ENCODE measurements at places on chromosomes 5 and 9.
A peak's percentile ranks its signal among the peaks of the same experiment; 100 is the strongest.

- DNase-seq = no peak
These were observed 52.0 kb upstream of the GDNF start for GRCh38 chr5:37891832-37892231.

GRCh38 chr5:14394365-14394764 lies 187.2 kb upstream of the OTULINL start:
- DNase-seq = no peak

- DNase-seq = peak; percentile 84
These were observed 301.1 kb upstream of the PTGER4 start for GRCh38 chr5:40378396-40379177.

DNA sequence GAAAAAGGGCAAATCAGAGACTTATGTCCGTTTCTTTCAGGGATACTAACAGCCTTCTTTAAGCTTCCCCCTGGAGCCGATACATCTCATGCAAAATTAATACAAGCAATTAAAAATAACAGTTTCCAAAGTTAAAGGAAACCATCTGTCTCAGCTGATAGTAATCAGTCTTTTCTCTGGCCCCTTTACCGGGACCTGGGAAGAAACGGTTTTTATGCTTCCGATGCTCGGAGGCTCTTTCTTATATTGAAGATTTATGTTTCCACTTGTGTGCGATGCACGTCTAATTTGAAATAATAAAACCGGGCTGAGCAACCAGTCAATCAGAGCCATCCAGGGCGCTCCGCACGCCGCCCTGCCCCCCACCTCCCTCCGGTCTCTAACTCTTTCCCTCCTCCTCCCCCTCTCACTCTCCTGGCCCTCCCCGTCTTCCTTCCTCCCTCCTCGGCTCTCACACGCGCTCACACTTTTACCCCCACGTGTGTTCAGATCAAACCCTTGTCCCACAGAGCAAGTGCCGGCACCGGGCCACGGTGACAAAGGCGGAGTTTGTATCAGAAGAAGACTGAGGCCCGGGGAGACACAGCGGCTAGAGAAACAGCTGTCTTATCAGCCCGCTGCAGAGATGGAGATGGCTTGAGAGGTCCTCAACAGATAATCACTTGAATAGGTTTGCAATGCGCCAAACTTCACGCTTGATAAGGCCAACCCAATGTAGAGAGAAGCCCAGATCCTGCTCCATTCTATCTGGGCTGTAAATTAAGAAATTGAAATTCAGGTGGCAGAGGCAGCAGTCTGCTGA lies 5.1 kb upstream of the ELAVL2 start:
- DNase-seq = no peak

DNA sequence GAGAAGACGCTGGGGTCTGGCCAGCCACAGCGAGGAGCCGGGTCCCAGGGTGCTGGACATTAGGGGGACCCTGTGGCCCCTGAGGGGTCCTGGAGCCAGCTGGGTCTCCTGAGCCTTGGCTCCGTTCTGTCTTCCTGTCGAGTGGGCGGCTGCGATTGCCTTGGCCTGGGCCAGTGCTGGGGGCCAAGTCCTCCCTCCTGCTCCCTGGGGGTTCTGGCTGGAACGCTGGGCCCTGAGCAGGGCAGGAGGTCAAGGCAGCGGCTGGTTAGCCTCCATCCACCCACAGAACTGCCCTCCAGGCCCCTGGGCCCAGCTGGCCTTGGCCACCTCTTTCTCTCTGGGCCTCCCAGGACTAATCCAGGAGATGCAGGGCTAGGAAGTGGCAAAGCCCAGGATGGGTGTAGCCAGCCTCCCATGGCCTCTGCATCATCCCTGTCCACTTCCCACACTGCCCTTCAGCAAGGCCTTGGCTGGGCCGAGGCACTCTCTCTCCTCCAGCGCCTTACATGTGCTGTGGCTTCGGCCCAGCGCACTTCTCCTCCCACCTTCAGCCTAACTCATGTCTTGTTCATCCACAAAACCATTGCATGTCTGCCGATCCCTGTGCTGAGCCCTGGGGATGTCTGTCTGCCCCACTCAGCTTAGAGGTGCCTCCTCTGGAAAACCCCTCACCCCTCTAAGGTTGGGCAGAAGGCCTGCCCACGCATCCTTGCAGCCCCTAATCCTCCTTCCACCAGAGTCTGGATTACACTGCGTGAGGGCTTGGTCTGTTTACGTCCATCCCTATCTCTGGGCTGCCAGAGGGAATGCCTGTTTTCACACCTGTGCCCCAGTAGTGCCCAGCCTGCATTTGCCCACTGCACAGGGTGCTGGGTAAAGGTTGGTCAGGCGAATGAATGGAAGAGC lies 5.0 kb downstream of the LAMC3 start:
- no peak for DNase-seq

DNA sequence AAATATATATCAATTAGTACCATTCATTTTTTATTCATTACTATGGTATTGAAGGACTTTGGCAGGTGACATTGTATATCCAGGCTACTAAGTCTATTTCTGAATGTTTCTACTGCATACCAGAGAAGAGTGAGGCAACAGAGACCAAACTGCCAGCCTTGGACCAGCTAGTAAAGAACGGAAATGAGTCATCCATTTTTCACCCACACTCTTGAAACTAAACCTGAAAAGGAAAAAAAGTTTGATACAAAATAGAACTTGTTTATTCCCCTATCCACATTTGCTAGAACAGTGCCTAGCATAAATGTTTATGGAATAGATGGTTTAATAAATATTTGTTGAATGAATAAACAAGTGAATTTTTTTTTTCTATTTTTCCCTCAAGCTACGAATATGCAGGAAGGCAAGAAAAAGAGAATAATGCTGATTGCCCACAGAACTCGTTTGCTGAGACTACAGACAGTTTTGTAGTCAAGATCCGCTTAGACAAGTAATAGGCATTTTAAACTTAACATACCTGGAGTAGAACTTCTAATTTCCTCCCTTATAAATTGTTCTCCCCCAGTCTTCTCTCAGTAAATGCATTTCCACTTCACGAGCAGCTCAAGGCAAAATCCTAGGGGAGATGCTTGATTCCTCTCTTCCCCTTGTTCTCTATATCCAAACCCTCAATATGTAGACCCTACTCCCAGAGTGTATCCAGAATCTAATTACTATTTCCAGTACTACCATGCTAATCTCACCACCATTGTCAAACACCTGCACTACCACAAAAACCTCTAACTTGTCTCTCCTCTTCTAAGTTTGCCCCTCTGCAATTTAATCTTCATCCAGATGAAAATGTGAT lies 146.2 kb upstream of the RASA1 start:
- DNase-seq = peak; percentile 67

DNA sequence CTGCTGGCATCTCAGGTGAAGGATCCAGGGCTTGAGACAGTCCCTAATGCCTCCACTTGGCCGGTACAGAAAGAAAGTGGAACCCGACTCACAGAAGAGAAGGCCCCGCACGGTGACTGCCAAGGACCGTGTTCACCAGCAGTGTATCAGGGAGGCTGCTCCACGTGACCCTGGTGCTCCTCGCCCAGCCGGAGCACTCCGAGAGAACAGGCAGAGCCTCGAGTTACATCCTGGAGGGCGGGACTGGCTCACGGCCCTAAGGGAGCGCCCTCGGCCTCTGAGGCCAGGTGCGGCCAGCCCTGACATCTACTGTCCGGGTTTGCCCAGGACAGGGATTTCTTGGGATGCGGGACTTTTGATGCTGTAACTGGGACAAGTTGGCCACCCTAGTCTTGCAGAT lies 104.0 kb upstream of the SARDH start:
- no peak for DNase-seq

Data from common myeloid progenitor, CD34-positive (primary cell).